ENCODE measurements at places on chromosomes 5 and 9. TPM values are rescaled to one million over a fixed set of nuclear protein-coding genes. Genes with fewer than 3 reads are reported as not detected.

DNA sequence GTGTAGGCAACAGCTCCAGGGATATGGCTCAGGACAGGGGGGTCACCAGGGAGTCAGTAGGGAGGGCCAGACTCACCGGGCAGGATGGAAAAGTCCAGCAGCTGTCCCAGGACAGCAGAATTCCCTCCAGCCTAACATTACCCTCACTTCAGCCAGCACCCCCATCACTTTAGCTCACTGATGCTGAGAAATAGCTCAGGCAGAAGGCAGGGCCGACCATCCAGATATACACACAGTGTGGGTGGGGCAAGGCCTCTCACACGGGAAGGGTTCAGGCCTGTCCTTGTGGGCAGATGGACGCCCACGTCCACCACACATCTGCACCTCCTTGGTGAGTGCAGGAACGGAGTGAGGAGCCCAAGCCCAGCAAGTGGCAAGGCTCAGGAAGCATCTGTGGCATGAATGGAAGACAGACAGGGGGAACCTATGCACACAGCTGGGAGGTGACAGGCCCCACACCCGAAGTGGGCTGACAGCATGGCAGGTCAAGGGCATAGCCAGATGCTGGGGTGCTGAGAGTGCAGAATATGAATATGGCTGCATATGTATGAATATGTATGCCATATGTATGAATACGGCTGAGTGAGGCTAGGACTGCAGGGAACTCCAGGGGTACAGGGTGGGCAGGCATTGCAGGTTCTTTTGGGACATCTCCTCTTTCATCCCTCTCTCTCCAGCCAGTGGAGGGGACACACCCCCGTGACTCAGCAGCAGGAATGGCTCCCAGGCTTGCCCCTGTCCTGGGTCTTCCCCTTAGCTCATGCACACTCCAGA, 17.0 kb downstream of the BICD2 start:
- H3K27ac ChIP-seq, result no peak overlapping the region
- peaks cover 26% of the 10 kb centered on the region for H3K4me1 ChIP-seq
- no peaks in the 10 kb centered on the region for H3K27me3 ChIP-seq
- DNase-seq, result no peak
- no peaks in the 10 kb centered on the region for H3K36me3 ChIP-seq

DNA sequence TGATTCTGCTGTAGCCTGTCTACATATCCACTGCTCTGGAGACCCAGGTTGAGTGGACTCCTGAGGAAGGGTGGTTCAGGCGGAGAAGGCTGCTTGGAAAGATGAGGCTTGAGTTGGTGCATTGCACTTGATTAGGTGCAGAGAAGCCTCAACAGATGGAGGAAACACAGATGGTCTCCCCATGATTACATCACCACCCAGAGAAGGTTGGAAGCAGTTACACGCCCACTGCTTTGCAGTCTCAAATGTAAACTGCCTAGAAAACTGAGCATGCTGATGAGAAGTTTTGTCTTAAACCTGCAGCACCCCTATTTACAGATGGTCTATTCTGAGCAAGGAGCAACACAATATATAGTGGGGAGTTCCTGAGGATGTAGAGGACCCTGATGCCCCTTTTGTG, 266.6 kb downstream of the PIK3R1 start:
- H3K27ac ChIP-seq, result no peak overlapping the region
- H3K27me3 ChIP-seq, result no peaks in the 10 kb centered on the region
- peaks cover 4% of the 10 kb centered on the region for H3K4me1 ChIP-seq
- DNase-seq, result no peak
- no peak overlapping the region for H3K4me3 ChIP-seq

GRCh38 chr9:112711050-112711689, 6.7 kb downstream of the INIP start:
- no peaks in the 10 kb centered on the region for H3K36me3 ChIP-seq
- DNase-seq, result no peak
- no peak overlapping the region for H3K27ac ChIP-seq
- no peaks in the 10 kb centered on the region for H3K4me1 ChIP-seq
- no peak overlapping the region for H3K4me3 ChIP-seq
- no peaks in the 10 kb centered on the region for H3K27me3 ChIP-seq

DNA sequence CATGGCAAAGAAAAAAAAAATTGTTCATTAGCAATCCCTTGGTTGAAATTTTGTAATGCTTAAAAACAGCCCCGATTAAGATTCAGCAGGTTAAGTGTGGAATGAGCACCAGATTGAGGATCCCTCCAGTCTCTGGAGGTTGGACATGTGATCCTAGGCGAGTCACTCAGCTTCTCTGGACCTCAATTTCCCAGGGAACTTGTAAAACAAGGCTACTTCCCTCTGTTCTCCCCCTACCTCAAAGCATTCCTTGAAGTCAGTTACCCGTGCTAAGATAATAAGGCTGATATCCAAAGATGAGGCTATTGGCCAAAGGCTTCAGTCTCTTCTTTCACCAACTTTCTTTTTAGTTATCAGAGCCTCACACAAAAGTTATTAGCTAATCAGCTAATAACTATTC, 2.9 kb downstream of the KLHL3 start:
- H3K4me1 ChIP-seq, result peaks cover 2% of the 10 kb centered on the region
- H3K27me3 ChIP-seq, result no peaks in the 10 kb centered on the region
- DNase-seq, result no peak
- no peak overlapping the region for H3K27ac ChIP-seq
- no peak overlapping the region for H3K4me3 ChIP-seq

WNT8A gene
- not detected for total RNA-seq

GRCh38 chr5:176671399-176671798, 24.1 kb downstream of the TSPAN17 start:
- H3K4me3 ChIP-seq, result no peak overlapping the region
- DNase-seq, result no peak
- no peak overlapping the region for H3K27ac ChIP-seq
- no peaks in the 10 kb centered on the region for H3K36me3 ChIP-seq
- no peaks in the 10 kb centered on the region for H3K4me1 ChIP-seq

GRCh38 chr9:81560851-81561732, 128.3 kb downstream of the TLE1 start:
- peaks cover 4% of the 10 kb centered on the region for H3K4me1 ChIP-seq
- H3K27me3 ChIP-seq, result no peaks in the 10 kb centered on the region

DNA sequence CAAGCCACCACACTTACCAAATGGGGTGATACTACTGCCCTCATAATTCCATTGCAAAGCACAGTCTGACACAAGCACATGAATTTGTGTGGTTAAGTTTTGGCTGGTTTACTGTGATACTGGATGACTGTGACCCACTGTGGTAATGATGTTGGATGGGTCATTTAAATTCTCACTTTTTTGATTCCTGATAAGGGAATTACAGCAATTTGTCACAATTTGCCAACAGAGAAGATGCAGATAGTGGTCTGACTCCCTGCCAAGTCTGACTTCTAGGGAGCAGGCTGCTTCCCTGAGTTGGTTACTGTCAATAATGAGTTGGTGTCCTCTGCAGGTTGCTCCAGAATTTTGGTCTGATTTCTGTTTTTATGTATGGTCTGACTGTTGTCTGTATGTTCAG, 731.9 kb downstream of the MTRR start:
- no peak for DNase-seq
- no peak overlapping the region for H3K27ac ChIP-seq
- H3K36me3 ChIP-seq, result no peaks in the 10 kb centered on the region
- no peaks in the 10 kb centered on the region for H3K27me3 ChIP-seq
- no peaks in the 10 kb centered on the region for H3K4me1 ChIP-seq
- H3K4me3 ChIP-seq, result no peak overlapping the region

FSTL4 gene
- total RNA-seq, result not detected

DNA sequence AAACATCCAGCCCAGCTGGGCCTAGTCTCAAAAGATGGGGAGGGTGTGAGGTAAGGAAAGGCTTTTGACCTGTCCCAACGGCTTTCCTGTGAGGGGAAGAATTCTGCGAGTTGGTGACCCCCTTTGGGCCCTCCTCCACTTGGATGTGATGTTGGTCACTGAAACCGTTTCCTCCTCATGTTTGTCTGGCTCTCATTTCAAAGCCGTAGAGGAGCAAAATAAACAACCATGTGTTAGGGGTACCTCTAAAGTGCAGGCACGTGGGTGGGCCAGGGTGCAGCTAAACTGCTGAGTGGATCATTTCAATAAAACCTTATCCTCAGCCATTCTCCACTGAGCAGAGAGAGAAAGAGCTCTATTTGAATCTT, 84.3 kb upstream of the MELK start:
- H3K4me3 ChIP-seq, result peak overlapping the region; percentile 52
- H3K4me1 ChIP-seq, result peaks cover 13% of the 10 kb centered on the region
- H3K27me3 ChIP-seq, result no peaks in the 10 kb centered on the region
- H3K36me3 ChIP-seq, result no peaks in the 10 kb centered on the region
- peak overlapping the region; percentile 91 for H3K27ac ChIP-seq
- no peak for DNase-seq

GPR150 gene
- not detected for total RNA-seq

DNA sequence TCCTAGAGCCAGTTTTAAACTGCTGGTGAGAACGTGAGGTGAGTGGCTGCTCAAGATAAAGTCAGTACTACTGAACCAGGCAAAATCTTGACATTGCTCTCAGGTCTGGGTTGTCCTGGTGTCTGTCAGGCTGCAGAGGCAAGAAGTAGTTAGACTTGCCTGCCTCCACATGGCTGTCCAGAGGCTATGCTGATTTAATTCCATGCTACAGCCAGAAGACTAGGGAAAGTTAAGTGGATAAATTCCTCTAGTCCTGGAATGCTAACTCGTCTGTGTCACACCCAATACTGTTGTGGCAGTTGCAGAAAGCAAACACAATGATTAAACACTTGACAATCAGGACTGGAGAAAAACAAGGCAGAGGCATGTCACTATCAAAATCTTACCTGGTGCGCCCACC, 118.9 kb downstream of the ACER2 start:
- no peak overlapping the region for H3K4me3 ChIP-seq
- no peaks in the 10 kb centered on the region for H3K36me3 ChIP-seq
- no peaks in the 10 kb centered on the region for H3K4me1 ChIP-seq
- H3K27me3 ChIP-seq, result no peaks in the 10 kb centered on the region

FBXO4 gene
- 8.7 TPM for total RNA-seq

DNA sequence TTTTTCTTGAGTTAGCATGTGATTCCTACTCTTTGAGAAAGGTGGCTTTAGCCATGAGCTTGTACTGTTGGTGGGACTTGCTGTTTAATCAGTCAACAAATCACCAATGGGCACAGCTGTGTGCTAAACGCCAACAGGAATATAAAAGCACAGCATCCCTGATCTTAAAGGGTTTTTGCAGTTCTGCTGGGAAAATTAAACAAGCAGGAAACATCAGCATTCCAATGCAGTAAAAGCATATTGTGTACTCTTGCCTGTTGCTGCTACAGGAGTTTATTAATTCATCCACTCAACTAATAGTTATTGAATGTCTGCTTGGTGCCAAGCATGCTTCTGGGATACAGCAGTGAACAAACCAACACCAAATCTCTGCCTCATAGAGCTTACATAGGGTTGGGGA, 27.4 kb upstream of the F2RL1 start:
- no peaks in the 10 kb centered on the region for H3K27me3 ChIP-seq
- DNase-seq, result no peak
- no peaks in the 10 kb centered on the region for H3K36me3 ChIP-seq
- H3K27ac ChIP-seq, result no peak overlapping the region
- H3K4me3 ChIP-seq, result no peak overlapping the region

DNA sequence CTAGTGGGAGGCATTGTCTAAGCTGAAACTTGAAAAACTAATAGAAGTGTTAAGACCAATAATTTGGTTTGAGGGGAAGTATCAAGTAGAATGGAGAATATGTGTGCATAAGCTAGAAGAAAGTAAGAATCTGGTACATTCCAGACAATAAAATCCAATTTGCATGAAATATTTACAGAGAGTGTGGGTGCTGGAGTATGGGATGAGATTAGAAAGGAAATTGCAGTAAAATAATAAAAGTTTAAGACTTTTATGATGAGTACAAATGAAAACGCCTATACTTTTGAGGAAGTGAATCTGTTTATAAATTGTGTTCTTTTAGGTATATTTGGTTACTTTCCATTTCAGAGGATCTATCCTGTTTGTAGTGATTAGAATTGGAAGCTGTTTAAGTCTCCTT, 165.4 kb upstream of the TNC start:
- H3K27ac ChIP-seq, result no peak overlapping the region
- no peaks in the 10 kb centered on the region for H3K36me3 ChIP-seq
- no peak overlapping the region for H3K4me3 ChIP-seq
- H3K4me1 ChIP-seq, result no peaks in the 10 kb centered on the region
- no peaks in the 10 kb centered on the region for H3K27me3 ChIP-seq

DNA sequence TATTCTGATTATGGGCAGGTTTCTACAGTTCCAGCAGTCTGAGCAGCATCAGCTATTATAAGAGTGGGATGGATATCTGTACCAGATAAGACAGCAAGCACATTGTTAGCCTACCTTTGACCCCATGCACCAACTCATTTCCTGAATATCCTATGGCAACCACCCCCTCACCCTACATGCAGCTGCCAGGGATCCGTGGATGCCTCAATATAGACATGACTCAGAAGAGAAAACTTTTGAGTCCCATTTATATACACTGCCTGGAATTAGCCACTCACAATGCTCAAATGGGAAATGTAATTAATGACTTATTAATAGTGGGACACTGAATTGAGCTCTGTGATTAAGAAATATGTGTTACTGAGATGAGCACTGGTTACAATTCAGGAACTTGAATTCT, 124.4 kb downstream of the SSBP2 start:
- no peaks in the 10 kb centered on the region for H3K36me3 ChIP-seq
- H3K27ac ChIP-seq, result no peak overlapping the region
- DNase-seq, result no peak
- no peak overlapping the region for H3K4me3 ChIP-seq
- H3K4me1 ChIP-seq, result no peaks in the 10 kb centered on the region

STKLD1 gene
- 0.48 TPM for total RNA-seq

DNA sequence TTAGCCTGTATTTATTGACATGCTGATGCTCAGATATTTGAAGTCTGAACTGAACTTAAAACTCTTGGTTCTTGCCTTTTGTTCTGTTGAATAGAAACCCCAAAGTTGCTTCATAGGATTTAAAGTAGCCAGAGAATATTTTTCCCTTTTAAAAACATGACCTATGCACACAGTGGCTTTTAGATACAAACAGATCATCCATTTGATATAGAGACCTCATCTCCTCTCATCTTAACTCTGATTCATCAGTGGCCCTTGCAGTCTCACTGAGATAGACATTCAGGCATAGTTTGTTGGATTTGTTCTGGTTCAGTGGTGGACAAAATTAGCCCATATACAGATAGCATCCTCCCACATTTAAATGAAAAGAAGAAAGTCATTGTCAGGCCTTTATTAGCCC, 43.5 kb upstream of the PJA2 start:
- H3K27me3 ChIP-seq, result no peaks in the 10 kb centered on the region
- H3K27ac ChIP-seq, result no peak overlapping the region
- H3K4me3 ChIP-seq, result no peak overlapping the region
- no peaks in the 10 kb centered on the region for H3K4me1 ChIP-seq

DNA sequence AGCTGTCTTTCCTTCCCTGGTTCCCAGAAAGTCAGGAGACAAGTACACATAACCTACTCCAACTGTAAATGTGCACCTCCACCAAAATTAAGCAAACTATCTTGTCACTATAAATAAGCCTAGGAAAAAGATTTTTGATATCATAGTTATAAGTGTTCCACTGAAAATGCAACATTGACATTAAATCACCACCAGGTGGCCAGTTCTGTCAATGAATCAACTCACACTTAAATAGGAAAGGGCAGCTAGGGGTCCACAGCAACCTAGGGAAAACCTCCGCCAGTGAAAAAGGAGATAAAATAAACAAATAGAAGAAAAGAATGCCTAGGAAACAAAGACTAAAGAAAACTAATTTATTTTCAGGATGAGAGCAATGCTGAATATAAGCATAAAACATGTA, 243.0 kb upstream of the PTPRD start:
- no peaks in the 10 kb centered on the region for H3K36me3 ChIP-seq
- no peak overlapping the region for H3K4me3 ChIP-seq
- H3K27ac ChIP-seq, result no peak overlapping the region
- DNase-seq, result no peak
- no peaks in the 10 kb centered on the region for H3K4me1 ChIP-seq
